ENCODE measurements at places on chromosomes 12 and 14.

DNA sequence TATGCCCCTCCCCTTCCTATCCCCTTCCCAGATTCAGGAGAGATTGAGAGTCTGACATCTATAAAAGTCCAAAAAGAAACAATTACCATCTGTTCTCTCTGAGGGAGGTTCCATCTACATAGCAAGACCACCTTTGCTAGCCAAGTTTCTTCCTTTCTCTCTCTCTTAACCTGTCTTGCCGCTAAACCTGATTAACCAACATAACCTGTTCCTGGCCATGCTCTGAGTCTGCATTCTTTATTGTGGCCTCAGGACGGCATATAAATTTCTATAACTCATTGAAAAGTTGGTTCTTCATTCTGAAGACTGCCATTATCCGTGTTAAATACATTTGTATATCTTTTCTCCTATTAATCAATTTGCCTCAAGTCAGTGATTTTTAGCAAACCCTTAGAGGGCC is 594.0 kb downstream of the KCNH5 start:
- DNase-seq, result no peak

DNA sequence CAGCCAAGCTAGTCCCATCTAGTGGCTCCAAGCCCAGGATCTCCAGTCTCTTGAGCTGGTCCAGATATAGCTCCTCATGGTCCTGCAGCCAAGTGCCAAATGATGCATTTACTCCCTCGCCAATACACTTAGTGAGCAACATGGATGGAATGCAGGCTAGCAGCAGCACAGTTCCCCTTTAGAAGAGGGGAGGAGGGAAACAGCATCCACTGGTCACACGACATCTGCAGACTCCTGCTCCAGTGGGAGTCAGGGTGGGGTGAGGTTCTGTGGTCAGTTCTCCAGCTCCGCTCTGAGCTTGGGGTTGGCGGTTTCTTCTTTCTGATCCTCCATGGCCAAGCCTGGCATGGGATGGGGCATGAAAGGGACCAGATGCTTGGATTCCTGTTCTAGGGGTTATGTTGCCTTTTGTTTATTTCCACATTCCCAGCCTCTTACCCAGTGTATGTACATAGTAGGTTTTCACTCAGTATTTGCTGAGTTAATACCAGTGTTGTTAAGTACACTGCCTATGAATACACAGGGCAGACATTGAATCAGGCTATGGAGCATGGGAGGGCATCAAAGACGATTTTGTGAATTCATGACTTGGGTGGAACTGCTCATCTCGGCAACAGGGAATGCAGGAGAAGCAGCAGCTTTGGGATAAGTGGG is 57.3 kb downstream of the GALNT16 start:
- DNase-seq, result no peak

- DNase-seq, result no peak
These were observed 44.6 kb upstream of the CNTN1 start for GRCh38 chr12:40647651-40648050.

DNA sequence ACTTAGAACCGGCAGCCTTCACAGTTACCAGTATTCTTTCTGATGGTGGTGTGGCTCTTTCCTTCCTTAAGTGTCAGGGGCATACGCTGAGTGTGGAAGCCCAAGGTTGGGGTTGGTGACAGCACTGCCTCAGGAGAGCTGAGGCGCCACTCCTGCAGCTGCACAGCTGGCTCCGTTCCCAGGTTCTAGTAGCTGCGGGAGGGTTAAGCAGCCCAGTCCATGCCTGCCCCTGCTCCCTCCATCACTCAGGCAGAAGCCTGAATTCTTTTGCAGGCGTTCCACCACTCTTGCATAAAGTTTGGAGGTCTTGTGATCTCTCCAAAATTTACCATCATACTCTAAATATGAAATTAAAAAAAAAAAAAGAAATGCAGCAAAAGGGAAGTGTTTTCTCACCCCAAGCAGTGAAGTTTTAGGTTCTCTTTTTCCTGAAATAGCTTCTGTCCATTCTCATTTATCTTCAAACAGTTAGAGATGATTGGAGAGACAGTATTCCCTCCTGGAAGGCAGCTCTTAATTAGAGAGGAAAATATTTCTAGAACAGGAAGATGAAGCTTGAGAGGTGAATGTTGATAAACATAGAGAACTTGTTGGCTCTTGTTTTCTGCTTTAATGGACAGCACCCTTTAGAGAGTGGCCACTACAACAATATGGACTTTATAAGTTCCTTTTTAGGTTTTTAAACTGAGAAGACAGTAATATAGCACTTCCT is 136.1 kb downstream of the FGD4 start:
- DNase-seq, result no peak

- DNase-seq, result no peak
These were observed 276.5 kb upstream of the AMIGO2 start for GRCh38 chr12:47356129-47356700.

DNA sequence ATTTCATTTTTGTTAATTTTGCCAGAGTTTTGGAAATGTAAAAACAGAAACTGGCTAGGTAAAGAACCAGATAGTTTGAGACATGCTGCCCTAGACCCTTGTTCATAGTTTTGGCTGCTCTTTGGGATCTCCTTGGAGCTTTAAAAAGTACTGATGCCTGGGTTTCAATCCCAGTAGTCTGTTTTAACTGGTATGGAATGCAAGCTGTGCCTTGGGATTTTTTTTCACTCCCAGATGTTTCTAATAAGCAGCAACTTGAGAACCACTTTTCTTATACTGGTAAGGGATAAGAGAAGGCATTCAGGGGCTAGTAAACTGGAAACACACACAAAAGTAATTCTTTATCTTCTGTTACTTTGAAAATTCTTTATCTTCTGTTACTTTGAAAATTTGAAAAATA is 18.8 kb downstream of the SLC35F4 start:
- no peak for DNase-seq

- DNase-seq, result no peak
These were observed at the start of gene TSPAN11 for GRCh38 chr12:30926243-30927221. Gene TSPAN11 (plus strand): TSS chr12:30926748. CDS start chr12:30953992, 27,244 bp downstream.

- DNase-seq, result no peak
These were observed 254.2 kb downstream of the ACSS3 start for GRCh38 chr12:81332054-81332453.

- peak; percentile 27 for DNase-seq
These were observed 835 bp downstream of the MYL6 start for GRCh38 chr12:56158926-56159461.

DNA sequence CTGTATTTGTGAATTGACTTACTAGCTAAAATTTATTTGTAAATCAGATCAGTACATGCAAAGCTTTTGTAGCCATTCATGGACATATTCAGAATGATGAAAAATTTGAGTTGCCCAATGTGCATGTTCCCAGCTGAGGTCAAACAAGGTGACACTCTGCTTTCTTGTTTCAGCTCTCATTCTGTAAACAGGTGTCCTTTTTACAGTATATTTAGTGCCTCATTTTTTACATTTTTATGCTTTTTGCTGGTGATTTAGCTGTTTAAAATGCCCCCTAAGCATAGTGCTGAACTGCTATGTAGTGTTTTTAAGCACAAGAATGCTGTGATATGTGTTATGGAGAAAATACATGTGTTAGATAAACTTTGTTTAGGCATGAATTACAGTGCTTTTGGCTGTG is 76.3 kb downstream of the MIA2 start:
- DNase-seq, result no peak

- DNase-seq, result no peak
These were observed 1.1 kb upstream of the MTA1 start for GRCh38 chr14:105418269-105419194.

DNA sequence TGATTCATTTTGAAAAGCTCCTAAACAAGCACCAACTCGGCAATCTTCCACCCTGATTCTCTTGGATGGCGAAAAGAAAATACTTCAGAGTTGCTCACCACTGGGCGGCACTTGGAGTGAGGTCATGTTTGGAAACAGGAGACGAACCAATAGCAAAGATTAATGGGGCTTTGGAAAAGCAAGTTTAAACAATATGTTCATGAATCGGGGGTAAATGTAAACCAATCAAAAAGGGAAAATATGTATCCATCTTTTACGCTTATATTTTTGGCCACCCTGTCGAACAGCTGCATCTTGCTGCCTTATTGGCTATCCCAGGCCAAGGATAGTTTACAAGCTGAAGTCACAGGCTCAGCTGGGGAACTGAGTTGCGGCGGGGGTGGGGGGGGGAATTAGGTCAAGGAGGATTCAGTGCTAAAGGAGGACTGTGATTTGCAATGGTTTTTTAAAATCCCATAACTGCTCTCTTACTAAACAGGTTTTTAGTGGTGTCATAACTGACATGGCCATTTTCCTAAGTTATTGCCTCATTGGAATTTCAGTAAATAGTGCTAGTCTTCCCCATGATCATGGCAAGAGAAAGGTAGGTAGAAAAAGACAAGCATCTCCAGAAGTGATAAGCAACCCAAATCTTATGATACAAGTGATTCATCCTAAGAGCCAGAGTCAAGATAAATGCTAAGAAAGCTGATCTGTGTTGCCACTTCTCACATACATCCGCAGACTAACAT is 210.6 kb downstream of the PHLDA1 start:
- DNase-seq, result no peak

DNA sequence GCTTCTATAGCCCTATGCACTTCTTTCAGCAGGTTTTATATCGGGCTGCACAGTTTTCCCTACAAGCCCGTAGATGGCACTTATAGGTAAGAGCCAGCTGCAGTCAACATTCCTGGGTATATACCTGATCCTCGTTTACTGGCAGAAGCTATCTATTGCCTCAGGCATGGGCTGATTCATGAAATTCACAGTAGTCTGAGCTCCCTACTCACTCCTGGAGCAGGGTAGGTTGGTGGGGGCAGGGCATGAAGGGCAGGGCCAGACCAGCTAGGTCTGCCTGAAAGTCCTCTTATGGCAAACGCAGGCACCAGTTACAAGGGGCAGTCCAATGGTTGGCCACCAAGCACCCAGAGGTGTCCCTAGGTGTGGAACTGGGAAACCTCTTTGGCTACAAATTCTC is 345.8 kb downstream of the RPS29 start:
- DNase-seq, result no peak

DNA sequence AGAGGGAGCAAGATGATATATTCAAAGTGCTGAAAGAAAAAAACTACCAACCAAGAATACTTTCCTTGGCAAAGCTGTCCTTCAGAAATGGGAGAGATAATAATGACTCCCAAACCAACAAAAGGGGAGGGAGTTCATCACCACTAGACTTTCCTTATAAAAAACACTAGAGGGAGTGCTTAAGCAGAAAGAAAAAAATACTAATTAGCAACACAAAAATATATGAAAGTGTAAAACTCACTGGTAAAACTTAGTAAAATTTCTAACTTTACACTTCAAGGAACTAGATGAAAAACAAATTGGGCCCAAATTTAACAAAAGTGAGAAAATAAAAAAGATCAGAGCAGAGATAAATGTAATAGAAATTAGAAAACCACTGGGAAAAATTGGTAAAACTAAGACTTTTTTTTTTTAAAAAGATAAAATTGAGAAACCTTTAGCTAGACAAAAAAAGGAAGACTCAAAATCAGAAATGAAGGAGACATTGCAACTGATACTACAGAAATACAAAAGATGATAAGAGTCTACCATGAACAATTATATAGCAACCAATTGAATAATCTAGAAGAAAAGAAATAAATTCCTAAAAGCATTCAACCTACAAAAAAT is 60.4 kb upstream of the FAR2 start:
- DNase-seq, result peak; percentile 31

GRCh38 chr14:57737598-57737997 is 128.3 kb downstream of the SLC35F4 start:
- no peak for DNase-seq

GRCh38 chr12:91910871-91911388 is 234.7 kb downstream of the BTG1 start:
- DNase-seq, result no peak

DNA sequence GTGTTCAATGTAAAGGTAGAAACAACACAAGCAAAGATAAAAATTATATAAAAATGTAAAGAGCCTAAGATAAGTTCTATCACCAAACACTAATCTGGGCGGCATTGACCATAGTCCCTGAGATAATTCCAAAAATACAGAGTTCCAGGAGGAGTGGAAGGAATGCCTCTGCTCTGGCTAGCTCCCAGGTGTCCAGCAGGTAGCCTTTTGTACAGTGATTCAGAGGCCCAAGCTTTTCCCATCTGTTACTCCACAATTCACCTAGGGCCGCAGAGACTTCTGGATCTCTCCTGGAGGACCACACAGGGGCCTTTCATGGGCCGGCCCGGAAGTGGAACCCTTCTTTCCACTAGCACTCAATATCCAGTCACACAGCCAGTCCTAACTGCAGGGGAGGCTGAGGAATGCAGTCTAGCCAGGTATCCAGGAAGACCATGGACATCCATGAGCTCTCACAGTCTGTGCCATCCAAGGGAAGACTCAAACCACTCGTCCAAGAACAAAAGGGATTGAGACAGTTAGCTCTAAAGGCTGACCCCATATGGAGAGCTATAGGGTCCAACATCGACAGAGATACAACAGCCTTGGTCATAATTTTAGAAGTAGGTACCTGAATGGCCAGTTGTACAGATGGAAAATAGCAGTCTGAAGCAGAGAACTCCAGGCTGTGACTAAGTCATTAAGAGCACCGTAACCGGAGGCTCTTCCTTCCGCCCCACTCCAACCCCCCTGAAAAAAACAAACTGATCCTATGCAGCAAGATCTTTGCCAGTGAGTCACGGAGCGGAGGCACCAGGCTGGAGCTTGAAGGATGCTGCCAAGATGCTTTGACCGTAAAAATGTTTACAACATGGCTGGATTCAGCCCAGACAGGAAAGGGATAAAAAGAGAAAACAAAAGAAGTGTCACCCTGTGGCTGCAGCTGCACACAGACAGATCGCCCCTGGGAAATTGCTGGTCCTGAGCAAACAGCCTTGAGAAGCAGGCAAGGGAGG is 204.8 kb downstream of the NUAK1 start:
- DNase-seq, result no peak

- no peak for DNase-seq
These were observed 66.7 kb upstream of the PTGR2 start for GRCh38 chr14:73784988-73785313.

DNA sequence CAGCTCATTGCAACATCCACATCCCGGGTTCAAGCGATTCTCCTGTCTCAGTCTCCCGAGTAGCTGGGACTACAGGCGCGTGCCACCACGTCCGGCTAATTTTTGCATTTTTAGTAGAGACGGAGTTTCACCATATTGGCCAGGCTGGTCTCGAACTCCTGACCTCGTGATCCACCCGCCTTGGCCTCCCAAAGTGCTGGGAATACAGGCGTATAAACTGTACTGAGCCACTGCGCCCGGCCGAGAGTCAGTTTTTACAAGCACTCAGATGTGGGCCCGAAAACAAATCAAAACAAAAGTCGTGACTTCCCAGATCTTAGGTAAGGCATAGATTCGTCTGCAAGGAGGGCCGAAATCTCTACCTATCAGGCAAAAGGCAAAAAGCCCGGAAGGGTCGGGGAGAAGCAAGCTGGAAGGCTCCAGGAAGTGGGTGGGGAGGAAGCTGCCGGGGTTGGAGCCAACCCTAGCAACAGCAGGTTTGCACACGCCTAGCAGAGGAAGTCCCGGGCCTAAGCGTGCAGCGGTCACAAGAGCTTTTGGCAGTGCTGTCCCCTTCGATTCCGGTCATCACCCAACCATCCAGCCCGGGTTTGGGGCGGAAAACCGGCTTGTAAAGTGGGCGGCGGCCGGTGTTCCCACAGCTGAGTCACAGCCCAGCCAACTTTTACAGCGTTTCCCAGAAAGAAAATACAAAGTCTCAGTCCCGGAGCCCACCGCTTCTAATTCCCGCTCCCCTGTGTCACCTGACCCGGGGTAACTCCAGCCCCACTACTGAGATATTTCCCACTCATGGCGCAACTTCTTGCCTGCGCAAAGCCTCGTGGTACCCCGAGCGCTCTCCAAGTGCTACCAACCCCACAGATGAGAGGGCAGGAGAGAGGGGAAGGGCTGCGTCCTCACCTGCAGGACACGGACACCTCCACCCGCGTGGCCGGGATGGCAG is 583 bp downstream of the CPNE8 start:
- peak; percentile 64 for DNase-seq

Data from naive thymus-derived CD8-positive, alpha-beta T cell (primary cell).